GM12864 (cell line): ENCODE measurements at places on chromosomes 11 and 22.

GRCh38 chr11:12767577-12767976, 93.4 kb downstream of the TEAD1 start:
- no peak for DNase-seq

DNA sequence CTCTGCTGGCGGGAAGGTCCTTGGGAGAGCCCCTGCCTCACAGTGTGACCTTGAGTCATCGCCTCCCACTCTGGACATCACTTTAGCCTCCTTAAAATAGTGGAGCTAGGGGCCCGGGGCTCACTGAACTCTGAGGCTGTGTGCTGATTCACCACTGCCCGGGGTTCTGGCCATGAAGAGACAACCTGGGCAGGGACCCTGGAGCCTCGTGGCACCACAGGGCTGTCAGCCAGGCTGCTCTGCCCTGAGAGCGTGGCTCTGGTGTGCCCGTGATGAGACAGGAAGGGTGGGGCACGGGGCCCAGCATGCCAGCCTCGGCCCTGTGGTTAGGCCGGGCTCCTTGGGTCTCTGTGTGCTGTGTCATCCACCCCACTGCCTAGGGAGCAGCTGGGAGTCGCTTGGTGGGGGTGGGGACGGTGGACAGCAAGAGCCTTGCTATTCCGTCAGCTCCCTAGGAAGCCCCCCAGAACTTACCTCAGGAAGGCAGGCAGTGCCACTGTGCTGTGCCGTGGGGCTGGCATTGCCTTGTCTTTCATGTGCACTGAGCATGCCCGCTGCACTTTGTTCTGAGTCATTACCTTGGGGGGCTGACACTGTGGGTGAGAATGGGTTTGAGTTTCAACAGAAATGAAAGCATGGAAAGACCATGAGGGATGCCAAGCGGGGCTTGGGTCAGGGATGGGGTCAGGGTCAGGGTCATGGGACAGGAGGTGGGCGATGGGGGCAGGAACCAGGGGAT, 31.7 kb downstream of the TPCN2 start:
- no peak for DNase-seq

DNA sequence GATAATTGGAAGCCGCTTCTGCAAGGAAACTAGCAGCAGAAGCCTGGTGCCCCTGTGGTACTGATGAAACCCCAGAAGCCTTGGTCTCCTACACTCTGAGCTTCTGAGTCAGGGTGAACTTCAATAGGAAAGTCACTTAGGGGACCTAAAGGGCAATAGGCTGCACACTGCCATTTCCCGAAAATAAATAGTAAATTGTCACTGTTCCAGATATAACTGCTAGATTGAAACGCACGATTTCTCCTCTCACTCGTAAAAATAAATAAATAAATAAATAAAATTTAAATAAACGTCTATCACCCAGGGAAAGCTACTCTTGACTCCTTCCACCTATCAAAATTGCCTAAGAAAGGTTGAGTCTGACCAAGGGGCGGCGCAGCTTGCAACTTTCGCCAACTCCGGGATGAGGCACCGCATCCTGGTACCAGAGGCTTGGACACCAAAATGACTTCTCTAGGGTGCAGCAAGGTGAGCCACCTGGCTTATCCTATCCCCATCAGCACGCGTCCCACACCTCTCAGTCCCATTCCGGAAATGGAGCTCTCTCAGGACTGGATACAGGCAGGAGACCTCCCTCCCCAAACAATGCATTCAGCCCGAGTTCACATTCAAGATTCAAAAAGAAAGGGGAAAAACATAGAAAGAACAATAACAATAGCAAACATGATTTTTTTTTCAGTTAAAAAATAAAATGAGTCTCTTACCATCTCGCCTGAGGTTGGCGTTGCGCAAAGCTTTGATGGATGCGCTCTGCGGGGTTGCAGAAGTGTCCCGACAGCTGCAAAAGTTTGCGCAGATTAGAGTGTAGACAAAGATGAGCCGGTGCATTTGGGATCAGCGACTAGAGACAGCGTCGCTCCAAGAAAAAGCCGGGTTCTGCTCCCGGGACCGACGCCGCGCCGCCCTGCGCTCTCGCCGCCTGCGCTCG, 583 bp downstream of the PDGFD start:
- no peak for DNase-seq

DNA sequence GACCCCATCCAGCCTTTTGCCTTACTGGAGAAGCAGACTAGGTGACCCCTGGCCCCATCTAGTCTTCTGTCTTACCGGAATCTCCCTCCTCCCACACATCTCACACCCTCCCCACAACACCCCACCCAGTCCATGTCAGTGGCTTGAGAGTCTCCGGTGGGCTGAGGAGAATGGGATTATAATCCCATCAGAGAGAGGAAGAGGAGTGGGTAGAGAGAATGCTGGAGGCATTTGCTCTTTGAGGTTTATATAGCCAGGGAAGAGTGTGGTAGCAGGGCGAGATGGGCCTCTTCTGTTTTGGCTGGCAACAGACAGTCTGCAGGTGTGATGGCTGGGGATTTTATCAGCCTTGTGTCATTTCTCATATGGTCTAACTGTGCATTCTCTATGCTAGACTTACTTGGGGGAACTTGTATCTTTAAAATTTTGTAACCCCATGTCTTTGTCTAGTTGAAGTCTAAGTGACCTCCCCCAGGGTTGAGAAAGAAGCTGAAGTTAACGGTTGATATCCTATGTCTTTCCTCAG, 50.3 kb downstream of the GRAMD1B start:
- DNase-seq, result no peak

GRCh38 chr11:112058103-112058502, 15.7 kb downstream of the PIH1D2 start:
- no peak for DNase-seq
